GM03348 (cell line): ENCODE measurements at places on chromosomes 1 and 21.

GRCh38 chr1:94903280-94904009, 23.5 kb downstream of the CNN3 start:
- DNase-seq: no peak

DNA sequence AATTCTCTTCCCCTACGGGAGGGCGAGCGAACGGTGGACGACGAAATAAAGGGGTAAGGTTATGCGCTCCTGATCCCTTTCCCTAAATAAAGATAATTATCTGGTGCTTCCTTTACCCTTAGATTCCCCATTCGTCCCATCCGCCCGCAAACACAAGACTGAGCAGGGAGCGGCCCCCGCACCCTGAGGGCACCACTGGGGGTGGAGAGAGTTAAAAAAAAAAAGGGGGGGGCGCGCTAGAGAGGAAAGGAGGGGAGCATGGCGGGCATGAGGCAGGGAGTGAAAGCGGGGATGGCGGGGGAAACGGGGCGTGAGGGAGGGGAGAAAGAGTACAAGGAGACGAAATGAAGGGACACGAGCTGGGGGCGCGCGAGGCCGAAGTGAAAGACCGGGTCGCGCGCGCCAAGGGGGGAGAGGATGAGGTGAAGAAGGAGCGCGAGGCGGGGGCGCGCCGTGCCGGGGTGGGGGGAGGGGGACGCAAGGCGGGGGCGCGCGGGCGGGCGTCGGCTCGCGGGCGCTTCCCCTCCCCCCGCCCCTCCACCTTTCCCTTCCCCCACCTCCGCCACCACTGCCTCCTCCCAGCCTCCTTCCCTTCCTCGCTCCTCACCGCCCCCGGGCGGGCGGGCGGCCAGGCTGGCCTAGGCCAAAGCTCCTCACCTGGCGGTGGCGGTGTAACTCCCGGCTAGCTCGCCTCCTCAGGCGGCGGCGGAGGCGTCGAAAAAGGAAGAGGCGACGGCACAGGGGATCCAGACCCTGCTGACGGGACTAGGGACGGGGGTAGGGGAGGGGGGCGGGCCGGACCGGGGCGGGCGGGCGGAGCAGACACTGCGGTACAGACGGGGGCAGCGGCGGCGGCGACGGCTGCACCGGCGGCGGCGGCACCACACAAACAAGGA, 448 bp downstream of the GATAD2B start:
- DNase-seq: peak; percentile 58

DNA sequence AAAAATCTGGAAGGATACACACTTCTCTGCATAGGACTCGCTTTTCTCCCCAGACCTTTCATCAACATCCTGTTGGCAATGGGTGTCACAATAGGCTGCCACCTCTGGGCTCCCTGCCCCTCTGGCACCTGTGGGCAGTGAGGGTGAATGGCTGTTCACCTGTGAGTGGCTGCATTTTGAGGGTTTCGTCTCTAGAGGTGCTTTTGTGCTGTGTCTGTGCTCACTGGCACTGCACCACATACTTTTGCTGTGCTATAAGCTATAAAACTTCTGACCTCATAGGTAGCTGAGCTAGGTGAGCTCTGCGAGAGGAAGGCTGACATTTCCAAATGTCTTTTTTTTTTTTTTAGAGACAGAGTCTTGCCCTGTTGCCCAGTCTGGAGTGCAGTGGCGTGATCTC, 35.9 kb downstream of the SLC30A1 start:
- DNase-seq: no peak

DNA sequence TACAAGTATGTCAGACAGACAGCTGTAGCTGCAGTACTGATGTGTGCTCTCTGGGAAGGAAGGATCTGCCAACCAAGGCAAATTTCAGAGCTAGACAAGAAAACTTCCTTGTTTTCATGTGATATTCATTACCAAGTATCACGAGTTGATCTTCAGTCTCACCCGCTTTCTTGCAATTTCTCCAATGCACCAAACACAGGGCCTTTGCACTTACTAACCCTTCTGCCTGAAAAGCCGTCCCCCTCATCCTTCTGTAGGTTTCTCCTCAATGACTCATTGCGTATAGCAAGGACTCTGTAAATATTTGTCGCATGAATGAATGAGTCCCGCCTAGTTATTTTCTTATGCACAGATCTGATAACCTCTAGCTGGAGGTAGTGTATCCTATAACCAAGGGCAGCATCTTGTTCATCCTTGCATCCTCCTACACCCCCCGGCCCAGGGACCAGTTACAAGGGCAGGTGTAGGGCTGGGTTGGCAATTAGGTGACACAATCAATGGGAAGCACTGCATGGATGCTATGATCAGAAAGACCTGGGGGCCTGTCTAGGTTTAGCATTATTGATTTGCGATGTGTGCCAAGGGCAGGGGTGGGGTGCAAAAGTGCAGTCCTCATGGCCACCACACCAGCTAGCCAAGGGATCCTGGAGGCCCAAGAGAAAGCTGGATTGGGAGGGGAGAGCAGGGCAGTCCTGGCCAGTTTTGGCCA, 51.4 kb upstream of the GPR157 start:
- no peak for DNase-seq

- no peak for DNase-seq
Observed at GRCh38 chr21:36159356-36159921, 2.8 kb downstream of the DOP1B start.

- DNase-seq: no peak
Observed at GRCh38 chr21:38402795-38403194, 95.5 kb downstream of the ERG start.

DNA sequence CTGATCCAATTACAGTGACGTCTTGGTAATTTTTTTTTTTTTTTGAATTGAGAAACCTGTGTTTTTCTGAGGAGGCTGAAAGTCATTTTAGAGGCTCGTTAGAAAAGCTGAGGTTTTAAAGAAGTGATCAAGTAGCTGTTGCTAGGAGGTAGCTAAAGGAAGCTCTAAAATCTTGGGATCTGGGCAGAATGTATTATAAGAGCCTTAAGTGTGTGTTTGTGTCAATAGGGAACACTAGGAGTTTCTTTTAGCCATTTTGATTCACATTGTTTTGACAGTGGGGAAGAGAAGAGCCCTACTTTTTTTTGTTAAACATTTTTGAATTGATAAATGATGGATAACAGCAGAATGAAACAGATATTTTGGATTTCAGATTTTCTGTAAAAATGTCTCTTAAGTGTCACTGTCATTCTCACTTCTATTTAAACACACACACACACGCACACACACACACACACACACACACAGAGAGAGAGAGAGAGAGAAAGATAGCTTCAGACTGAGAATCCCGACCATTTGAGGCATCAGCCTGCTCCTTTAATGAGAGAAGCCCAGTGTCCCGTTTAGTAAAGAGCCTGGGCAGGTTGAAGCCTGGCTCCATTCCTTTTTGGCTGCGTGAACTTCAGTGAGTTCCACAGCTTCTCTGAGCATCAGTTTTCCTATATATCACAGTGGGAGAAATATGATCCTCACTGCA, 79.1 kb upstream of the GPR88 start:
- no peak for DNase-seq

GRCh38 chr1:178898401-178898800, 27.5 kb upstream of the ANGPTL1 start:
- DNase-seq: no peak

DNA sequence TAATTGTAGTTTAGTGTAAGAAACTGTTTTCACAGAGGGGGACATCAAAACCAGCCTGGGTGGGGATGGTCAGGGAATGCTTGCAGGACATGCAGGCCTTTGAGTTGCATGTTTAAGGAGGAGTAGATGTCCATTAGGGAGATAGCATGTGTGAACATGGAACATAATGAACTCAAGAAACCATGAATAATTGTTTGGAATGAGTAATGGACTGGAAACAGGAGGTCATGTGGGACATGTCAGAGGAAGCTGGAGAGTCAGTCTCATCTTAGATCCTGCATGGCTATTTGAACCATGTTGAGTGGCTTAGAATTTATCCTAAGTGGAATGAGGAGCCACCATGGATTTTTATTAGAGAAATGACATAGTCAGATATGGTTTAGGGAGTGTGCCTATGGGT, 86.4 kb downstream of the RPE65 start:
- no peak for DNase-seq

DNA sequence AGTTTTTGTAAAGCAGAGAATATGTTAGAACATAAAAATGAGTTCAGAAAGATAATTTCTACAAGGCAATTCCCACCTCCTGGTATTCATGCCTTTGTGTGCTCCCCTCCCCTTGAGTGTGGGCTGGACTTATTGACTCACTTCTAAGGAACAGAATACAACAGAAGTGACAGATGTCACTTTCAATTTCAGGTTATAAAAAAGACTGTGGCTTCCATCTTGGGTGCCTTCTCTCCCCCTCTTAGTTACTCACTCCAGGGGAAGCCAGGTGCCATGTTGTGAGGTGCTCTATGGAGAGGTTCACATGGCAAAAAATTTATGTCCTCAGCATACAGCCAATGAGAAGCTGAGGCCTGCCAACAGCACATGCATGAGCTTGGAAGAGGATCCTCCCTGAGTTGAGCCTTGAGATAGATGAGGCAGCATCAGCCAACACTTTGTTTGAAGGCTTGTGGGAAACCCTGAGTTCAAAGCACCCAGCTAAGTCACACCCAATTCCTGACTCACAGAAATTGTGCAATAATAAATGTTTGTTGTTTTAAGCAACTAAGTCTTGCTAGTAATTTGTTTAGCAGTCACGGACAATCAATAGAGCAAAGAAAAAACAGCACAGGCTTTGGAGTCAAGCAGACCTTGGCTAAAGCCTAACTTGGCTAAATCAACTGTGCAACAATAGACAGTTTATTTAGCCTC, 73.5 kb upstream of the NGF start:
- DNase-seq: peak; percentile 34

DNA sequence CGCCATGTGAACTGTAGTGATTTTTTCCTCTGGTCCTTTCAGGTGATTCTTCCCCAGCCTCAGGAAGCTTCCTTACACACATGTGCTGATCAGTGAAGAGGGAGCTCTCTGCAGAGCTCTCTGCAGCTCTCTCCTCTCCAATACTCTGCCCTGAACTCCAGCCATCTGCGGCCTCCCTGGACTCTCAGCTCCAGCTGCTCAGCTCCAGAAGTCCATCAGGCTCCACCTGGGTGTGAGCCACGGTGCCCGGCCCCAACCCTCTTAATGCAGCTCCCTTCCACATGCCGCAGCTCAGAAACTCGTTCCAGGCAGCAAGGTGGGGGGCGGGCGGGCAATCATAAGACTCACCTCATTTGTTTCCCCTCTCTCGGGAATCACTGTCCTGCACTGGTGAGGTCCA, 30.9 kb upstream of the RPL11 start:
- DNase-seq: no peak

DNA sequence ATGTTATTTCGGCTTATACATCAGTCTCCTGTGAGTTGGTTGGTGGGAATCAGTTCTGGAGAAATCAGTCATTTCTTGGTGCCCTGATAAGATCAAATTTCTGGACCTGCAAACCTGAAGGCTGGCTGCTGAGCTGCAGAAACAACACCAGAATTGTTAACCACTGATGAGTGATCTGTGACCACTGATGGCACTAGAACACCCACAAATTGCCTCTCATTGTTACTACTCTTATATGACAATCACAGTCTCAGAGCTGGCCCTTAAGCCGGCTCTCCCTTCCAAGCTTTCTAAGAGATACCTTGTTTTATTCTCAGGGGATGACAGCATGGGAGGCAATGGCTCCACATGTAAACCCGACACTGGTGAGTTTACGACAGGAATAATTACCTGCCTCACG, 1.9 kb downstream of the C1orf162 start:
- DNase-seq: no peak

DNA sequence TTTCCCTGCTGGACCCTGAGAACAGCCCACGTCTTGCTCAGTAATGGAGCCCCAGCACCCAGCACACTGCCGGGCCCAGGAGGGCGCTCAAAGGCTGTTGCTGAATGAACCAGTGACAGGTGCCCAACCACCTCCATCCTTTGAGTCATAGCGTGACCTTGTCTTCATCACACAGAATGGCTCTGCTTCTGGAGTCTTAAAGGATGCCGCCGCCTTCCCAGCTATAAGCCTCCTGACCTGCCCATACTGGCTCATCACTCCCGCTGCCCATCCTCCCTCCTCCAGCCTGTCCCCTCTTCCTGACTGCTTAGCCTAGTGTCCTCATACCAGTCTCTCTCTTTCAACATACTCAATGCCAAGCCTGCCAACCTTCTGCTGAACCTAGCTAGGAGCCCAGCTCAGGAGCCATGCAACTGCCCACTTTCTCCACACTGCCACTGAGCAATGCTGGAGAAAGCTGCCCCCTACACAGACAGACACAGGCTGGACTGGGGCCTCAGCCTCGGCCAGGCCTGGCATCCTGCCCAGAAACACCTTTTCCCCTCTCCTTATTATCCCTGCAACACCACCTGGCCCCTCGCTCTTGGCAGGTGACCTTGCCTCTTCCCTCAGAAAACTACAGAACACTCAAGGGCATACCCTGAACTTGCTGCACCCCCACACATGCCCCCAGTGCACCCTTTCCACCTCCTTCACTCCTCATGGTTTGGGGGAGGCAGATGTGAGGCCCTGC, 14.1 kb downstream of the TTC39A start:
- DNase-seq: no peak

GRCh38 chr1:25018943-25019336, 88.9 kb upstream of the RUNX3 start:
- DNase-seq: no peak

DNA sequence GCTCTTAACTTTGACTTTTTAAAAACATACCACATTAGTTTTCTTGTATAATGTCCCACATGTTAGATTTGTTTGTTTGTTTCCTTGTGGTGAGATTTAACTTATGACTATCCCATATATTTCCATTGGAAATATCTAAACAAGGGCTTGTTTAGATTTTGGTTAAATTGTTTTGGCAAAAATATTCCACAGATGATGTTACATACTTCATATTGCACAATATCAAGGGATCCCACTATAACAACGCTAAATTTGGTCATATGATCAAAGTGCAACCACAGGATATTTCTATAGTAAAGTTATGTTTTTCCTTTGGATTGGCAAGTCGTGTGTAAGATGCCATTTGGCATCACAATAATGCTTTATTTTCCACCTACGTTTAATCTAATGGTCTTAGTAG, 396.7 kb downstream of the TGFB2 start:
- no peak for DNase-seq

- no peak for DNase-seq
Observed at GRCh38 chr1:167344112-167344511, 123.4 kb downstream of the POU2F1 start.

- no peak for DNase-seq
Observed at GRCh38 chr1:1247341-1247913, 905 bp upstream of the C1QTNF12 start.

- DNase-seq: no peak
Observed at GRCh38 chr1:213531369-213532310, 456.1 kb upstream of the PROX1 start.

DNA sequence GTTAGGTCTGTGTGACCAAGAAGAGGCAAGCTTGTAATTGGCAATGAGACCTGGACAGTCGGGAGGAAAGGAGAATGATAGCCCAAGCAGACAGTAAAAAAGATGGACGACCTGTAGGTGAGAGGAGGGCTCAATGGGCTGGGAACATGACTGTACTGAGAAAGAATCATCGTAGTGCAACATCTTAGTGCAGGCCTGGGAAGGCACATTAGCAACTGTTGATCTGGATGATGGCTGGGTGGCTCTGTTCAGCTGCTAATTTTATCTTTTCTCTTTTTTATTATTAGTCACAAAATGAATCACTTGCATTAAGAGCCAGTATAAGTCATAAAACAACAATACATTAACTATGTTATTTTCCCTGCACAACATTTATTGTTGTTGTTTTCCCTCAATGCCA, 32.9 kb downstream of the IFI44 start:
- DNase-seq: no peak
